ENCODE measurements at places on chromosomes 6 and 20.

- no peak for DNase-seq
Observed at GRCh38 chr20:24462460-24463010, 6.9 kb upstream of the SYNDIG1 start.

DNA sequence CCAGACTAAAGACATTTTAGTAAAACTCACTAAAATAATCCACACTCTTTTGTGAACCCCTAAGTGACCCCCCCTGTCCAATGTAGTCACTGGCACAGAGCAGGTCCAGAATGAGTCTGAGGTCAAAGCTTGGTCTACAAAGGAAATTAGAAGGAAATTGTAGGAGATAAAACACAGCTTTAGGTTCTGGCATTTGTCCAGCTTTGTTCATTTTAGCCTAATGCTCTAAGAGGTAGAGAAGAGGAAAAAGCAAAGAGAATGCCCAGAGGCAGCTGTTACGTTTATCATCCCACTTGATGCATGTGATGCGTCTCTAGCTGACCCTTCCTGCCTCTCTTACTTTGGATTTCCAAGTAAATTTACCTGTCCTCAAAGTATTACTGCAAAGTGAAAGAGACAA, 62.5 kb downstream of the CNKSR3 start:
- no peak for DNase-seq

GRCh38 chr6:154276810-154277628, 79.6 kb downstream of the IPCEF1 start:
- no peak for DNase-seq

- DNase-seq: no peak
Observed at GRCh38 chr6:19752746-19753145, 84.4 kb upstream of the ID4 start.

DNA sequence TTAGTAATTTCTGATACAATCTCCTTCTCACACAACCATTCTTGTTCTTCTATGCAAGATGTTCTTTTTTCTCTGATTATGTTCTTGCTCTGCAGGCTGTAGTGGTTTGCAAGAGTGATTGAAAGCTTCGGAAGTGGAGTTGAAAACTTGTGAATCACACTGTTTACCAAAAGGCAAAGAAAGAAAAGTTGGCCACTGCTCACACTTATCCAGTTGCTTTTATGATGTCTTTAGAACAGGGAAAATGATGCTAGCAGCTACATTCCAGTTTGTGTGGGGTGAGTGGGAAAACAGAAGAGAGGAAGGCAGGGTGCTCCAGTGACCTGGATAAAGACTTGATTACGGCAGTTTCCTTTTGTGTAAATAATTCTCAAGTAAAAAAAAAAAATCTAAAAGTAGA, 583.3 kb downstream of the TENT5A start:
- DNase-seq: no peak

DNA sequence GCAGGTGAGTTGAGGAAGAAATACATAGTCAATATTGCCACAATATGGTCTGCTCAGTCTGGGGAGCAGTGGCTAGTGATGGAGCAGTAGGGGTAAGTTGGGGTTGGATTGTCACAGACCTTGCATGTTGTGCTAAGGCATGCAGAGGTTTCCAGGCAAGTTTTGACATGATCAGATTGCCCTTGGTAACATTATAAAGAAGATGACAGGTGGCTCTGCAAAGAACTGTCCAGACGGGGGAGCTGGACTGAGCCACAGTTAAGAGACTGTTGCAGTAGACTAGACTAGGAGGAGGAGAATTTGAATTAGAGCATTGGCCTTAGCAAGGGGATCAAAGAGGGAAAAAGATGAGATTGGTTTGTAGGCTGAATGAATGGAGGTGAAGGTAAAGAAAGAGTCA, 23.4 kb downstream of the ATRN start:
- no peak for DNase-seq

DNA sequence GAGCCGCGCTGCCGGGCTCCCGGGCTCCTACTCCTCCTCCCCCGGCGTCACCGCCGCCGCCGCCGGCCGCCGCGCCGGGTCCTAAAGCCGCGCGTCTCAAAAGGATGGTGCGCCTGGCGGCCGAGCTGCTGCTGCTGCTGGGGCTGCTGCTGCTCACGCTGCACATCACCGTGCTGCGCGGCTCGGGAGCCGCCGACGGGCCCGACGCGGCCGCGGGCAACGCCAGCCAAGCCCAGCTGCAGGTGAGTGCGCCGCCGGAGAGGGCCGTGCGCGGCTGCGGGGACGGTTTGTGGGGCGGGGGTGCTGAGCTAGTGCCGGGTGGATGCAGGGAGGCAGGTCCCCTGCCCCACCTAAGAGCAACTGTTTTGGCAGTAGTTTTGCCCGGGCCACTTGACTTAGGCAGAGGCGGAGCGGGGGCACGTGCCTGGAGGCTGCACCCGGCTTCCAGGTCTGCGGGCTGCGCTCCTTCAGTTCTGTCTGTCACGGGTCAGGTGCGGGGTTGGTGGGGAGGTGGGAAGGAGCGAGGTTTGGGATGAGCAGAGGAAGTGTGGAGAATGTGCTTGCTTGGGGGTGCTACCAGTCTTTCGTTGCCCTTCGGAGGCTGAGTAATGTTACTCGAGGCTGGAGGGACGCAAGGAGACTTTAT, 722 bp downstream of the ISM1 start:
- DNase-seq: peak; percentile 79

DNA sequence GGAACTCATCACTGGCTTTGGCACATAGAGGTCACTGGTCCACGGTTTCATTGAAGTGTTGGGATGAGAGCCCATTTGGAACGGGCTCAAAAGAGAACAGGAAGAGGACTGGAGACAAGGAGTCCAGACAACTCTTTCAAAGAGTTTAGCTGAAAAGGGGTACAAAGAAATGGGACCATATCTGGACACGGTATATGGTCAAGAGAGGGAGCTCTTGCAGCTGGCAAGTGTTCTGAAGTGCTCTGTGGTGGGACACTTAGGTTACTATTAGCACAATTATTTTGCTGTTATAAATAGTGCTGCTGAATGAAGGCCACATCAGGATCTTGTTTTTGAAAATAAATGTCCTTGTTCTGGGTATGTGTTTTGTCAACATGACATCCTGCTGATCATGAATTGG, 4.6 kb downstream of the SGK2 start:
- DNase-seq: no peak

DNA sequence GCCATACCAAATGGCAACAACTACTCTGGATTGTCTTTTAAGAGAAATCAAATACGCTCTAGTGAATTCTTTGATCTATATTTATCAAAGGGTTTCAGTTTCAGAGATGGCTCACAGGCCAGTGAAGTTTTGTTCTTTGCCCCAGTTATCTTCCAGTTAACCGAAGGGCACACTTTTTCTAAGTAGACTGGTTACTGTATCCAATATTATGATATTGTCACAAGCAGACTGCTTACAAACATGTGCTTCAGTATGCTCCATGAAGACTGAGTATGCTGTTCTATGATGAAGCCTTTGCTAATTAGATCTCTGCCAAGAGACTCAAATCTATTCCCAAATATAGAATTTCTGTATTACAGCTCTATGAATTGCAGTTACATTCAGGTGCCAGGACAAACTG, 181.1 kb downstream of the REV3L start:
- no peak for DNase-seq

DNA sequence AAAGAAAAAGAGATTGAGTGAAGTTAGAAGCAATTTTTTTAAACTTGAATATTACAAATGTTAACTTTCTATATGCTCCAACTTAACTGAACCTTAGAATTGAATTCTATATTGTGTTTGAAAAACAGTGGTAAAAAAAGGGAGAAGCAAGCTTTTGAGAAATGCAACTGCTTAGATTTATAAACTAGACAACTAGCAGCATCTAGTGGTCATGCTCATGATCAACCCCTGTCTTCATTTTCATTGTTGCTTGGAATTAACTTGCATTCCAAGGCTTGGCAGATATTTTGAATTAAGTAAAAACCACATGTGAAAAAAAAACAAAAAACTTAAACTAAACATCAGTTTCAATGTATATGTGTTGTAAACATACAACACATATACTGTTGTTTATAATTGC, 113.1 kb downstream of the C6orf58 start:
- no peak for DNase-seq

DNA sequence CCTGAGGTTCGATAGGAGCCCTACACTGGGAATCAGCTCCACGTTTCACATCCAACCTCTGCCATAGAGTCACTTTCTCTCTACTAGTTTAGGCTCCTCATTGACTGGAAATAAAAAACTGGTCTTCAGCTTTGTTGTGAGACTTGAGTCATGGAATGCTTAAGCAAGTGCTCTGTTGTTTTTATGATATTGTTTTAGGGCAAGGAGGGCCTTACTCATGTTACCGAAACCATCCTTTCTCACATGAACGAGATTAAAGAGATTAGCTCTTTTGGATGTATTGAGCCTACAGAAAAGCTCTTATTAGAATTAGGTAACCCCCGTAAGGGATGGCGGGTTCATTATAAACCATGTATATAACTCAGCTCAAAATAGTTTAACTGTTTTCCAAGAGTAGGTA, 6.9 kb upstream of the MOCS1 start:
- no peak for DNase-seq

DNA sequence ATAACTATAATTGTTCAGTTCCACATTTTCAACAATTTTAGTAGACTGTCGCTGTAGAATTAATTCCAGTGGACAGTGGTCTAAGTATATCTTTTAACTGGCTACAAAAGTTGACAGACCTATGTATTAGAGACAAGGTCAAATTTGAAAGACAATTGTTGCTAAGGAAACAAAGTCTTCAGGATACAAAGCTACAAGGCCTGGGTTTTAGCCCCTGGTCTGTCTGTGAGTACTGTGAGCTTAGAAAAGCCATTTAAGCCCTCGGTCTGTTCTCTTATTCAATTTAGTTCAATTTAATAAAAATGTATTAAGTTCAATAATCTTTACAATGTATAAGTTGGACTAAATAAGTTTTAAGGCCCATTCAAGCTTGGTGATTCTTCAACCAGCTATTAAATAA, 352.5 kb downstream of the HDGFL1 start:
- DNase-seq: no peak

DNA sequence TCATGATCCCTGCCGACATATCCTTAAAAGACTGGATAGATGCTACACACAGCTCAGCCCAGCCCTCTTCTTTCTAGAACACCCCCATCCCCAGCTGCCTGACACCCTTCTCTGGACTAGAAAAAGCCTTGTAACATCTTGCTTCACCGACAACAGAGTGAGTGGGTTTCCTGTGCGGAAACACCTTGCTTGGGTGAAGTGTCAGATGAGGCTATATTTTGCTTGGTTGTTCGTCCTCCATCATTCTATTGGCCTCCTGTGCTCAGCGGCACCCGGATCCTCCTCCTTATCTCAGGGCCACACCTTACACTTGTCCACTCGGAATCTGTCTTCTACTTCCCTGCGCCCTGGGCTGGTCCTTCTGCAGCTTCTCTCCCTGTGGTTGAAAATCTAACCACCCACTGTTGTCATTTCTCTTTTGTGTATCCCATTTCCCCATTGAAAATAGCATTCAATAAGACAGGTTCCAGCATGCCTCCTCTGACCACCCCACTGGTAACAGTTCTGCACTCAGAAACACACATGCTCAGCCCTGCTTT, 101.3 kb upstream of the MLN start:
- DNase-seq: peak; percentile 17

DNA sequence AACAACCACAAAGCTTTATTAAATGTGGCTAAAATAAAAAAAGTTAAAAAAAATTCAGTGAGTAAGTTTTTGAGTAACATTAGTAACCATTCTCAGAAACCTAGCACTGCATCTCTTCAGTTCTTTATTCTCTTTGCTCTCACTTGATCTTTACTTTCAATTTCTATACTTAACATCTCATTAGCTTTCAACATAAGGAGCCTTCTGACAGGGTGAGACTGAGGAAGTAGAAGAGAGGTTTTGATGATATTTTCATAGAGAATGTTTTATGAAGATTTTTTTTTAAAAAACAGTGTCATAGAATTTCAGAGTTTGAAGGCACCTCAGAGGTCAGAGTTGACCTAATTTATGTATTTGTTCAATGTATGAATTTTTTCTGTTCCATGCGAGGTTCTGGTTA, 60.8 kb downstream of the FAM83B start:
- DNase-seq: no peak

- DNase-seq: no peak
Observed at GRCh38 chr20:56469077-56469449, 636 bp downstream of the RTF2 start.

DNA sequence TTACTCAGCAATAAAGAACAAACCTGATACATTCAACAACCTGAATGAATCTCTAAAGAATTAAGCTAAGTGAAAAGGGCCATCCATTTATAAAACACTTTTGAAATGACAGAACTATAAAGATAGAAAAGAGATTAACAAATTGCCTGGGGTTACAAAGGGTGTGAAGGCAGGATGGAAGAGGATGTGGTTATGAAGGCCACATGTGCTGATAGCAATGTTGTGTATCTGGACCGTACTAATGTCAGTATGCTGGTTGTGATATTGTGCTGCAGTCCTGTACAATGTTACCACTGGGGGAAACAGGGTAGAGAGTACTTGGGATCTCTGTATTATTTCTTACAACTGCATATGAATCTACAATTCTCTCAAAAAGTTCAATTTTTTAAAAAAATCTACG, 36.4 kb downstream of the ELOVL5 start:
- DNase-seq: no peak

DNA sequence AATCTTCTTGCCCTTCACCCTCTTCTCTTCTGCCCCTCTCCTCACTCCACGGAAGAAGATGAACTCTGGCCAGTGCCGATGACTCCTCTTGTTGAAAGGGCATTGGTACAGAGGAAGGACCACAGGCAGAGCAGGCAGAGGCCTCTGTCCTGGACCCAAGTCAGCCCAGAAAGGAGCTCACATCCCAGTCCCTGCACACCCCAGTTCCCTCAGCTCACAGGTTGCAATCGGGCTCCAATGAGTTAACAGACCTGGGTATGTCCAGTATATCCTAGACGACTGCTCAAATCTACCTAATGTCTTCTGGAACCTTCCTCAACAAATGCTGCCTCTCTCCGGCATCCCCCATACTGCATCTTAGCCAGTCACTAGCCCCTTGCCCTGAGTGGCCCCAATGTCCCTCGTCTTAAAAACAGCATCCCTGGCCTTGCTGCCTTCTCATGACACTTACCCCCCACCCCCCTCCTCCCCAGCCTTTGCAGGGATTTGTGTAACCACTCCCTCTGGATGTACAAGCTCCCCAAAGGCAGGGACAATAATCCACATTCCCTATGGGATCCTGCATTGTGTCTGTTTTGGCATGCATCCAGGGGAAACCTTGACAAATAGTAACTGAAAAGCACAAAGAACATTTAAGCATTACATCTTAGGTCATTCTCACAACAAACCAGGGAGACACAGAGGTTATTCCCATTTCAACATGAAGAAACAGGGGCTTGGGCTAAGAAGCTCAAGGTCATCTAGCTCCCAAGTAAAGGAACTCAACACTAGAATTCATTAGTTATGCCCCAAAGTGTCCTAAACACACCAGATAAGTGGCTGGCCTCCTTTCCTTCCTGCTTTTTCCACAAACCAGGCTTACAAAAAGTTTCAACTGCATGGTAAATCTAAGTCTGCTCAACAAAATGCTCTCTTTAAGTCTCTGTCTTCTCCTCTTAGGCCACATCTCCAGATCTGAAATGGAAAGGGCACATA, 45.1 kb downstream of the TRERF1 start:
- no peak for DNase-seq

- no peak for DNase-seq
Observed at GRCh38 chr6:137486416-137486815, 7.8 kb downstream of the OLIG3 start.

GRCh38 chr6:73372516-73372915, 2.8 kb upstream of the OOEP start:
- DNase-seq: no peak

Measured in activated CD4-positive, alpha-beta T cell treated with anti-CD3 and anti-CD28 coated beads for 48 hours (primary cell).